Thyroid gland (tissue), 4 donors: ENCODE measurements at places on chromosomes 5 and 9.

GRCh38 chr9:137818286-137818685 is 59.3 kb upstream of the CACNA1B start:
- DNase-seq, result no peak

DNA sequence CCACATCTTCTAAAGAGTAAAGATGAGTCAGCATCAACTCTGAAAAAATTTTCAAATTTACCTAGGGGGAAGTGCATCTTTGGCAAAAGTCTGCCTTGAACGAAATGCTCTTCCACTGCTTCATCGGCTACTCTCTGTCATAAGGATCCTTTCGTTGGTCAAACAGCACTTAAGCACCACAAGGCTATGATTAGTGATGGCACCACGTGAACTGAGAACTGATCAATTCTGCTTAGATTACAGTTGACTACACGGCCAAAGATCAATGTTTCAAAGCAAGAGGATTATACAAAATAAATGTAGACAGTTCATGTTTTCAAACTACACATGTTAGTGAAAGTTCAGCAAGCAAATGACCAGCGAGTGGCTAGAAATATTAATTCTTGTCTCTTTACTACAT is 9.4 kb downstream of the JAKMIP2 start:
- no peak for DNase-seq

DNA sequence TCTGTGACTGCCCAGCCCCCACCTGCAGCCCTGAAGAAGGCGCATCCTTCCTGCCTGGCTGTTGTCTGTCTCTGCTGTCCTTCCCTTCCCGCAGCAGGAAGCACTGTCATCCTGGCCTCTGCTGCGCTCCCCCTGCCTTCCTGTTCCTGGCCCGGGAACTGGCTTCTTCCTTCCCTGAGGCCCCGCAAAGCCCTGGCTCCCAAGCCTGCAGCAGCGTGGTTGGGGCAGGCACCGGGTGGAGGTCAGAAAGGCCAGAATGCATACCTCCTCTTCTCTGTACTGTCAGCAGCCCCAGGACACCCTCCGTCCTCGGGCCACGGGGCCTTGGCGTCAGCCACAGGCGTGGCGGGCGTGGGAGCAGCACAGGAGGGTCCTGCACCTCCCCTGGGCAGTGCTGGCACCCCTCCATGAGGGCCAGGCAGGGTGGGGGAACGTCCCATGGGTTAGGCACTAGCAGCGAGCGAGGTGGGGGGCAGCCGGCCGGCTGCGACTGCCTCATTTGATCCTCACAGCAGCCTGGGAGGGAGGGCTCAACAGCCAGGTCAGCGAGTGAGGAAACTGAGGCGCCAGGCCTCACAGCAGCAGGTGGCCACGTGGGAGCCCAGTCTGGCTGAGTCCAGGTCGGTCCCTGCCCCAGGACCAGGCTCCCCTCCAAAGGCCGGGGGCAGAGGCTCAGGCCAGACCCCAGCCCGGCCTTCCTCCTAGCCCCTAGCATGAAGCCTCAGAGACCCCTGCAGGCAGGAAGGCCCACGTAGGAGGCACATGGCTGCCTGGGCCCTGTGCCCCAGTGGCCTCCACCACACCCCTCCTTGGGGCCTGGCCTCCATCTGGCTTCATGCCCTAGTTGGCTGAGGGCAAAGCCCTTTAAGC is 9.4 kb downstream of the FLT4 start:
- DNase-seq, result peak; percentile 23

DNA sequence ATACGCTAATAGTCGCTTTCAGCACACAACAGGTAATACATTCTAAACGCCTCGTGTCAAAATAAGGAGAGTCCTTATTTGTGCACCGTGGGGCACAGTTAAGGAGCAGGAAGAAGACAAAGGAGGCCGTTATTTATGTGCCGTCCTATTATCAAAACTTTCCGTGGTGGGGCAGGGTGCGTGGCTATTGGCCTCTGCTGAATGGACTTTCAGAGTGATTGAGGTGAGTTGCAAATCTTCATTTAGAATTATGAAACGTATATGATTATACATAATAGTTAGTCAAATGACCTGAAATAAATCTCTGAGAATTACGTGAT is 833 bp downstream of the C5orf24 start:
- no peak for DNase-seq

DNA sequence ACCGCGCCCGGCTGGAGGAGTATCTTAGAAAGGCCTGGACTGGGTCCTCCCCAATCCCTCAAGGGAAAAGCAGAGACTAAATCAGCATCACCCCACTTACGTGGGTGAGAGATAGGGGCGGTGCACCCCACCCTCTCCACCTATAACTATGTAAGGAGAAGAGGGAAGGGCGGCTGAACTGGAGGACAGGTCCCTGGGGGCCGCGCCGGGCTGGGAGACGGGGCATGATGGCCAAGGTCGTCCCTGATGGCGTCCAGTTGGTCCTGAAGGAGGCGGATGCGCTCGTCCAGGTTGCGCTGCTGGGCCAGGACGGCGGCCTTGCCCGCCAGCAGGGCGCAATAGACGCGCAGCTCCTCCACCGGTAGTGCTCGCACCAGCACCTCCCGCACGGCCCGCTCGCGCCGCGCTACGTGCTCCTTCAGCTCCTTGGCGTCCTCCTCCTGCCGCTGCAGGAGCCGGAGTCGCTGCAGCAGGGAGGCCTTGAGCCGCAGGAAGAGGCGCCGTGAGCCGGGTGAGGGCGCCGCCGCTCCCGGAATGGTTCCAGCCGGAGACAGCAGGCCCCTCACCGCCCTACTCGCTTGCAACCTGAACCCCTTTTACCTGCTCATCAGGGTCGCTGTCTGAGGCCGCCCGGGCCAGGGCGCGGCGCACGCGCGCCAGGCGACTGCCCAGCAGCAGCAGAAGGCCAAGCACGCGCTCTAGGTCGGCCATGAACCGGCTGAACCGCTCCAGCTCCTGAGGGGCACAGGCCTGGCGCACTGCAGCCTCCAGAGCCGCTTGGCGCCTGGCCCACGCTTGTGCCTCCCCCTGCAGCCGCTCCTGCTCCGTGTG is 7.6 kb downstream of the SHROOM1 start:
- peak; percentile 67 for DNase-seq

DNA sequence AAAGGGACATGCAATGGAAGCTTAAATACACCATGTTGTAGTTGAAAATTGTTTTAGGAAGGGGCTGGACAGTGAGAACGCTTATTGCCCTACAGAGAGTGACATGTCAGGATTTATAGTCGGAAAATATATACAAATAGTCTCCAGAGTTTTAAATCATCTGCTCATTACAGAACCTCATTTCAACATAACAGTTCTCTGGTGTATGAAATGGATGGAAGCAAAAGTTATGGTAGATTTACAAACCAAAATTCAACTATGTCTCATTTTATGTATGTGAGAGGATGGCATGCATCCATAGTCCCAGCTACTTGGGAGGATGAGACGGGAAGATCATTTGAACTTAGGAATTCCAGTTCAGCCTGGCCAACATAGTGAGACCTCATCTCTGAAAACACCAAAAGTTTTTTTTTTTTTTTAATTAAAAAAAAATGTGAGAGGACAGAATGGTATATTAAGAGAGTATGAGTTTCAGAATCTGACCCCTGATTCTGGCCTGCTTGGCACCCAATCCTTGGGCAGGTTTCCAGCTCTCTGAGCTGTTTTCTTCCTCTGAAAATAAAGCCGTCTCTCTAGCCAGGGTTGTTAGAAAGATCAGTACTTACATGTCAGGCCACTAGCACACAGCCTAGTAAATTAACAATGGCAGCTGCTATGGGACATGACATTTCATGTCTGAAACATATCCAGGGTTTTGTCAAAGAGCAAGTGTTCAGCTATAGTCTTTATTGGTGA is 40.1 kb downstream of the IQGAP2 start:
- DNase-seq, result peak; percentile 70

GRCh38 chr5:87138091-87138805 is 129.4 kb upstream of the RASA1 start:
- no peak for DNase-seq

DNA sequence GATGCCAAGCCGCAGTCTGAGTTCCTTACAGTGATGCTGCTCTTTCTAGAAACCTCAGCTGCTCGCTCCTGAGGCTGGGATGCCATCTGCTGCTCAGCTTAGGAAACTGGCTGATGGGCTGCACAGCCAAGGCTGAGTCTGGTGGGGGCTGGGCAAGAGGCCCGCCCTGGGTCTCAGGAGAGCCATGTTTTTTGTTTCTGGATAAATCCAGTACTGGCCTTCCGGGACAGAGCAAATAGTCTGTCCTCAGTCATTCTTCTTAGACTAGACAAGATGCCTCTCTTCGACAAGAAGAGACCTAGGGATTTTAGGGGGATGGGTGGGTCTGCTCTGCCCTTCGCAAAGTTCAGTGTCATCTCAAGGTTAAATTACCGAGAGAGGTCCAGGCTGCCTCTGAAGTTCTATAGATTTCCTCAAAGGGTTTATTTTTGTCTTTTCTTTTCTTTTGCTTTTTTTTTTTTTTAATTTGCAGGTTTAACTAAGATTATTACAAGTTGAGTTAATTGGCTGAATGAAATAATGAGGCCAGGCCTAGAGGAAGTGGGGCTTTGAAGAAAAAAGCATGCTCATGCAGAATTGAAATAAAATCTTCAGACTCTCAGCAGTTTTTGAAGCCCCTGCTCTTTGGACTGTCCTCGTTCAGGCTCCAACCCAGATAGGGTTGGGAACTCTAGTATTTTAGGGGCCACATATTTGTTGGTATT is 30.6 kb upstream of the MATR3 start:
- DNase-seq, result peak; percentile 91

DNA sequence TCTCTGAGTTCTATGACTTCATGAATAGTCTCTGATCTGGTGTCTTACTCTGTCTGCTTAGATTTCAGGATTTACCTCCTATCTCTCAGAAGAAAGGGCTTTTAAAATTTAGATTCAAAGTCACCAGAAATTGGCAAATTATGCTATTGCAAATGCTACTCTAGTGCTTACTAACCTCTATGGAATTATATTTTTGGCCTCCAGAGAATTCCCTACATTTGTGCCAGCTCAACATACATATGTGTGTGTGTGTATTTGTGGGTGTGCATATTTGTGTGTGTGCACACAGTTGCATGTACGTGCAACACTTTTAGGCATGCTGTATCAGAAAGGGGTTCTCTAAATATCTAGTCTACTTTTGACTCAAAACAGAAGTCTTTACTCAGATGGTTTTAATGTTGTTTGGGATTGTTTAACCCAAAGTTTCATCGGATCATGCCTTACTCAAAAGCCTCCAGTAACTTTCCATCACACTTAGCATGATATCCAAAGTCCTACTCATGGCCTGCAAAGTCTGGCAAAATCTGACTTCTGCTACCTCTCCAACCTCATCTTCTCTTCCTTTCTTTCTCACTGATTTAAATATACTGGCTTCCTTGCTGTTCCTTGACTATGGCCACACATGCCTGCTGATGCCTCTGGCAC is 147.6 kb upstream of the NR3C1 start:
- no peak for DNase-seq

DNA sequence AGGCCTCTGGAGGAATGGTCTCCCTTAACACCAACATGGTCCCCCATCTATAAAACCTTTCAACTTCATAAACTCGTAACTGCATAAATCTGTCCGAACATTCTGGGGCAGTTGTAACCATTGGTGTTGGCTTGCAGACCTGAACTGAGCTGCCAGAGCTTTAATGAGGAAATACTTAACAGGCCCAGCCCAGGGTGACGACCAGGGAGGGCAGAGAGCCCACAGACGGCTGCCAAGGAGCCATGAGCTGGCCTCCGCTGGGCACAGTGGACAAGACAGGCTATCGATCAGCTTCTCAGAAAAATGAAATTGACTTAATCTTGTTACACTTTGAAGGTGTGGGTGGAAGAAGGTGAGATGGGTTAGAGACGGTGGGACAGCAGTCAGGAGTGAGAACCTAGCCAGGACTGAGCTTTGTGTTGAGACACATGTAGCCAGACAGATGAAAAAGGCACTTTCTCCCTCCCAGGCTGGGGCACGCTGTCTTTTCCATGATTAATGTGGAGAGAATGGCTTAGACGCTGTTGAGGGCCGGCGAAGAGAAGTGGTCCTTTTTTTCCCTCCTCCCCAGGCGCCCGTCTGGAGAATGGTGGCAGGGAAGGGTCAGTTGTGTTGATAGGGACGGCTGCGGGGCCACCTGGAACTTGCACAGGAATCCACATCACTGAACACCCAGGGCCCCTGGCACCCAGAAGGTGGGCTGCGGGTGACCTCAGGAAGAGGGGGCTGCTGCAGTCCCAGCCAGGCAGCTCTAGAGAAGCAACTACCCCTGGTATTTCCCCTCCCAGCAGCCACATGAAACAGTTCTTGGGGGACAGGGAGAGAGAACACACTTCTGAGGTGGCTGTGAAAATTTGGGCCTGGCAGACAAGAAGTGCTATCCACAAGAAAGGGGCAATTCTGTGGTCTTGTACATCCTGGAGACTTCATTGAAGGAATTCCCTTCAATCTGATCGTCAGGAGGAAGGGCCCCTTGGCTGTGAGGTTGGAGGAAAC is 27.3 kb upstream of the TCOF1 start:
- DNase-seq, result no peak

DNA sequence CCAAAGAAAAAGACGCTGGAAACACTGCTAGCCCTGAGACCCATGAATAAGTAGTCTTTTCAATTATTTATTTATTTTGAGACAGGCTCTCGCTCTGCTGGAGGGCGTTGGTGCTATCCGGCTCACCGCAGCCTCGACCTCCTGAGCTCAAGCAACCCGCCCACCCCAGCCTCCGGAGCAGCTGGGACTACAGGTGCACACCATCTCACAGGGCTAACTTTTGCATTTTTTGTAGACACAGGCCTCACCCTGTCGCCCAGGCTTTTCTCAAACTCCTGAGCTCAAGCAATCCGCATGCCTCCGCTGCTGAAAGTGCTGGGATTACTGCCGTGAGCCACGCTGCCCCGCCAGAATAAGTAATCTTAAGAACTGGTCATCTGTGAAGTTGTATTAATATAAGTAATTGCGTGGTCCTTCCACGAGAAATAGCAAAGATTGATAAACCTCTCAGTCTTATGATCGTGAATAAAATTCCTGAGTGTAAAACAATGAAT is 1.6 kb downstream of the ANXA2R start:
- no peak for DNase-seq
